ENCODE measurements at places on chromosomes 2 and 18. TPM values are rescaled to one million over a fixed set of nuclear protein-coding genes. Genes with fewer than 3 reads are reported as not detected.
A peak's percentile ranks its signal among the peaks of the same experiment; 100 is the strongest.

- H3K27ac ChIP-seq, result no peak overlapping the region
- DNase-seq, result no peak
- H3K4me1 ChIP-seq, result 0 out of 2 replicates have a peak, but pooled peaks cover 3% of the 10 kb centered on the region
- H3K27me3 ChIP-seq, result no peaks in the 10 kb centered on the region
These were observed 324.0 kb upstream of the UBE2E3 start for GRCh38 chr2:180656455-180656847.

GRCh38 chr2:215019521-215020145 lies 118.8 kb downstream of the ABCA12 start:
- no peak overlapping the region for H3K4me3 ChIP-seq
- H3K4me1 ChIP-seq, result peaks cover 9% of the 10 kb centered on the region
- no peak for DNase-seq
- no peaks in the 10 kb centered on the region for H3K36me3 ChIP-seq
- no peaks in the 10 kb centered on the region for H3K27me3 ChIP-seq
- H3K27ac ChIP-seq, result no peak overlapping the region

The GPAT2 gene
- polyA plus RNA-seq, result 1.4 TPM

The GALNT5 gene
- 0.05 TPM for polyA plus RNA-seq

GRCh38 chr18:8468191-8468590 lies 141.0 kb upstream of the RAB12 start:
- H3K4me1 ChIP-seq, result peaks cover 6% of the 10 kb centered on the region
- no peak overlapping the region for H3K27ac ChIP-seq
- H3K4me3 ChIP-seq, result no peak overlapping the region
- H3K36me3 ChIP-seq, result no peaks in the 10 kb centered on the region
- no peaks in the 10 kb centered on the region for H3K27me3 ChIP-seq
- no peak for DNase-seq

GRCh38 chr2:85308896-85309555 lies 18.8 kb downstream of the TGOLN2 start:
- H3K4me1 ChIP-seq, result peaks cover 21% of the 10 kb centered on the region
- H3K36me3 ChIP-seq, result peaks cover 10% of the 10 kb centered on the region
- H3K27me3 ChIP-seq, result no peaks in the 10 kb centered on the region
- no peak overlapping the region for H3K4me3 ChIP-seq
- DNase-seq, result no peak

DNA sequence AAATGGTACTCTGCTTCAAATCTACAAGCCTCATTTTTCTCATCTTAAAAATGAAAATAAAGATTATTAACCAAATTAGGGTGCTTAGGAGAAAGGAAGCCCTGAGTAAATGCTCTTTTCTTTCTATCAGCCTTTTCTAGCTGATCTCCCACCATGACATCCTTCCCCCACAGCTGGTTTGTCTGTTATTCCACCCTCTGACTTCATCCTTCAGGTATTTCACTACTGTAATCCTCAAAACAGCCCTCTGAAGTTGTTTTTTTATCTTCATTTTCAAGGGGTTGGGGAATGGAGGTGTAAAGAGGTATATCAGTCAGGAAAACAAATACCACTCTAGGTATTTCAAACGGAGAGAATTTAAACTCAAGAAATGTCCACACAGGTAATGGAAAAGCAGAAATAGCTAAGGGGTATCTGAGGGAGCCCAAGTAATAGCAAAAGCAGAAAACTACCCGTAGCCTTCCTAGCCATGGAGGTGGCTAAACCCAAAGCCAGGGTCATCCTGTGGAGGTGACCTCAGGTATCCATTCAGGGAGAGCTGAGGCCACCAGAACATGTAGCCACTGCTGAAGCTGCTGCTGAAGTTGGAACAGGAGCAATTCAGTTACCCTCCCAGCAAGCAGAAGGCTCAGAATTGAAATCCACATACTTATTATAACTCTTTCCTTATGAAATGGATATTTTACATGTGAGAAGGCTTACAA lies 990.9 kb upstream of the ACVR2A start:
- DNase-seq, result peak; percentile 45
- H3K4me1 ChIP-seq, result peaks cover 14% of the 10 kb centered on the region
- H3K27me3 ChIP-seq, result no peaks in the 10 kb centered on the region
- H3K36me3 ChIP-seq, result no peaks in the 10 kb centered on the region

GRCh38 chr2:85195956-85196355 lies 62.8 kb downstream of the TCF7L1 start:
- H3K36me3 ChIP-seq, result no peaks in the 10 kb centered on the region
- H3K4me3 ChIP-seq, result no peak overlapping the region
- peaks cover 10% of the 10 kb centered on the region for H3K4me1 ChIP-seq
- H3K27me3 ChIP-seq, result no peaks in the 10 kb centered on the region
- no peak overlapping the region for H3K27ac ChIP-seq

DNA sequence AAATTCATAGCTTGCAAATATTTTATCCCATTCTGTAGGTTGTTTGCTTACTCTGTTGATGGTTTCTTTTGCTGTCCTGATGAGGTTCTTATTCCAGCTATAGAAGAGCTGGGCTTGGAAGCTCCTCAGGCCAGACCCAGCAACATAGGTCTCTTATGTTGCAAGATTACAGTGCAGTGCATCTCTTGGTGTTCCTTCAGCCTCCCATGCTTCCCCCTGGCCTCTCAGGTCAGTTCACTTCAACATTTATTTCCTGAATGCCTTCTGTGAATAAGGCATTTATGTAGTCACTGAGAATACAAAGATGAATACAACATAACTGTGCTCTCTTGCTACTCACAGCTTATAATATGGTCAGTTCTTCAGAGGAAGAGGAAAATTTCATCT lies 179.0 kb upstream of the SLC39A10 start:
- no peak overlapping the region for H3K4me3 ChIP-seq
- H3K27ac ChIP-seq, result no peak overlapping the region
- H3K36me3 ChIP-seq, result no peaks in the 10 kb centered on the region
- H3K27me3 ChIP-seq, result no peaks in the 10 kb centered on the region
- H3K4me1 ChIP-seq, result no peaks in the 10 kb centered on the region
- DNase-seq, result no peak

- no peaks in the 10 kb centered on the region for H3K36me3 ChIP-seq
- no peaks in the 10 kb centered on the region for H3K4me1 ChIP-seq
- no peak overlapping the region for H3K4me3 ChIP-seq
- no peaks in the 10 kb centered on the region for H3K27me3 ChIP-seq
- H3K27ac ChIP-seq, result no peak overlapping the region
- peak; percentile 61 for DNase-seq
These were observed 268.5 kb upstream of the ZSWIM2 start for GRCh38 chr2:187117483-187117882.

The UBXN4 gene
- 160 TPM for polyA plus RNA-seq

The TMEM185B gene
- 6.1 TPM for polyA plus RNA-seq

- DNase-seq, result no peak
- no peak overlapping the region for H3K27ac ChIP-seq
- no peaks in the 10 kb centered on the region for H3K27me3 ChIP-seq
- peaks cover 10% of the 10 kb centered on the region for H3K4me1 ChIP-seq
- no peaks in the 10 kb centered on the region for H3K36me3 ChIP-seq
These were observed 21.0 kb upstream of the SEMA4C start for GRCh38 chr2:96890726-96891385.

The TPO gene
- 0.74 TPM for polyA plus RNA-seq

- no peak for DNase-seq
- no peak overlapping the region for H3K4me3 ChIP-seq
- no peaks in the 10 kb centered on the region for H3K4me1 ChIP-seq
- H3K27ac ChIP-seq, result no peak overlapping the region
- no peaks in the 10 kb centered on the region for H3K27me3 ChIP-seq
These were observed 270.6 kb downstream of the C1D start for GRCh38 chr2:67792191-67792590.

DNA sequence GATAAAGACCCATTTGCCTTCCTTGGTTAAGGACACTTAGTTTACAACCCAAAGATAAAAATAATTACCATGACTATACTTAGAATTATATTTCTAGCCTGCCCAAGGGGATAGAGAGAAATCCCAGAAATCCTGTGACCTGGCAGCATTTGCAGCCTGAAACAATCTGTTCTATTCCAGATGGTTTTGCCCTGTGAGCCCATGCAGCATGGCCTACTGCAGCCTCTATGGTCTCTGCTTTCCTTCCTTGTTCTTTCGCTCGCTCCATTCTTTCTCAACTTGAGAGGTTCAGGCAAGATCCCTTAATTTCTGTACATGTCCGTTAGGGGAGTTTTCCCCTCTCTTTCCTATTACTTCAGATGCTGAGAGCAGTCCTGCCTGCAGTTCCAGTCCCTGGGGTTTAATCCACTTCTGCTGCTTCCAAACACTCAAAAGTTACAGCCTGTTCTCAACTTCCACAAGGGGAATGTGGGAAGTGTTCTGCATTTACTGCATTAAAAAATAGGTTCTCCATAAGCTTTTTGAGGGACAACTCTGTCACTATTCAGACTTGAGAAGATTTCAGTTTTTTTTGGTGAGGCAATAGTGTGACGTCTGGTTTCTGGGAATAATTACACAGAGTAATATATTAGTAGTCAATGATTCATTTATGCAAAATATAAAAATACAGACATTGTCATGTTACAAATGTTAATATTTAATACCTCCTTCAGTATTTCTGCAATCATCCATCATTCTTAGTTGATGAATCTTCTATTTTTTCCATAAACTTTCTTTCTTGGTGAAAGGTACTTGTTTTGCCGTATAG lies 80.3 kb downstream of the CDCA7 start:
- DNase-seq, result no peak
- no peaks in the 10 kb centered on the region for H3K27me3 ChIP-seq
- H3K27ac ChIP-seq, result no peak overlapping the region
- H3K36me3 ChIP-seq, result no peaks in the 10 kb centered on the region
- no peak overlapping the region for H3K4me3 ChIP-seq
- H3K4me1 ChIP-seq, result no peaks in the 10 kb centered on the region

- no peaks in the 10 kb centered on the region for H3K36me3 ChIP-seq
- DNase-seq, result peak; percentile 64
- peaks cover 32% of the 10 kb centered on the region for H3K4me1 ChIP-seq
- peak overlapping the region; percentile 70 for H3K27ac ChIP-seq
- peak overlapping the region; percentile 5 for H3K4me3 ChIP-seq
- H3K27me3 ChIP-seq, result no peaks in the 10 kb centered on the region
These were observed 392.1 kb upstream of the RAB12 start for GRCh38 chr18:8217051-8217564.

- H3K36me3 ChIP-seq, result no peaks in the 10 kb centered on the region
- H3K4me1 ChIP-seq, result no peaks in the 10 kb centered on the region
- no peak for DNase-seq
- no peak overlapping the region for H3K4me3 ChIP-seq
- H3K27me3 ChIP-seq, result no peaks in the 10 kb centered on the region
These were observed 92.5 kb upstream of the LRP1B start for GRCh38 chr2:142223309-142223708.

The GPR35 gene
- polyA plus RNA-seq, result 0.21 TPM

- H3K36me3 ChIP-seq, result no peaks in the 10 kb centered on the region
- H3K4me1 ChIP-seq, result peaks cover 28% of the 10 kb centered on the region
- H3K4me3 ChIP-seq, result no peak overlapping the region
- no peak overlapping the region for H3K27ac ChIP-seq
These were observed 139.6 kb upstream of the CTAGE1 start for GRCh38 chr18:22557168-22557941.

DNA sequence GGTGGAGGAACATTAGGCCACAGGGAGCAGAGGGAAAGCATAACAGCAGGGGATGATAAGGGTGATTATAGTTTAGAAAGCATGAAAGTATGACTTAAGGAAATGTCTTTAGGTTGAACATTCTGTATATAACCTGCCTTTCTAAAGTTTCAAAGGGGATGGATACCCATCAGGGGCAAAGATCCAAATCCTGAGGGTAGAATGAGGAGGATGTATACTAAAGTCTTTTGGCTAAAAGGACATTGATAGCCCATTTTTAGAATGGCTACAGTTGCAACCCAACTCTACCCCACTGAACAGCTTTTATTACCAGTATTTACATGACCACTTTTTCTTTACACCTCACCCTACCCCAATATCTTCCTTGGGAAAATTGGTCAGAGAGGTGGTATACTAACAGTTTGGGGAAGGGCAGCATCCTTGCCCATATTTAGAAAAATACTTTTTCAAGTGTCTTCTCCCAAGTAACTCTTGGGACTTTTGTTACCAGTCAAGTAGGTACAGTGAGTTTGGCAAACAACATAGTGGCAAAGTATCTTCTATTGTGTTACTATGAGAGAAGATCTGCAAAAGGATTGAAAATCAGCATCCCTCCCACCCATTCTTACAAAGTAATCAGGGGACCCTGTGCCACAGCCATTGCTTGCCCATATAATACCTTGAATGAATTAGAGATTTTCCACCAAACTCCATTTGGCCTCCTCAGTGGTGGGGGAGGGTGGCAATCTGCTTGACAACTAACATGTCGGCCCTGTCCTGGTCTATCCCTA lies 8.3 kb downstream of the MAT2A start:
- no peak overlapping the region for H3K4me3 ChIP-seq
- H3K36me3 ChIP-seq, result peaks cover 59% of the 10 kb centered on the region
- DNase-seq, result no peak

The IL37 gene
- not detected for polyA plus RNA-seq

Measured in GM23338 (cell line).